ENCODE measurements at places on chromosomes 2 and 18.

- no peak for DNase-seq
Measured at GRCh38 chr2:60408811-60409530, 144.5 kb downstream of the BCL11A start.

DNA sequence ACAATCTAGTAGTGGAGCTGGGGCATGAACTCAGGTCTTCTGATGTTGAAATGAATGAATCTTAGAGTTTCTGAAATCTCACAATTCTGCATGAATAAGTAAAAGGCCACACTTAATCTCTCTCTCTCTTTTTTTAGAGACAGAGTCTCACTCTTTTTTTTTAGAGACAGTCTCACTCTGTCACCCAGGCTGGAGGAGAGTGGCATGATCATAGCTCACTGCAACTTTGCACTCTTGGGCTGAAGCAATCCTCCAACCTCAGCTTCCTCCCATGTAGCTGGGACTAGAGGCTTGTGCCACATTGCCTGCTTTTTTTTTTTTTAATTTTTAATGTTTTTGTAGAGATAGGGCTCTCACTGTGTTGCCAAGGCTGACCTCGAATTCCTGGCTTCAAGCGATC lies 68.9 kb upstream of the THOC1 start:
- DNase-seq = no peak

GRCh38 chr2:9336241-9336575 lies 87.1 kb downstream of the ITGB1BP1 start:
- DNase-seq = peak; percentile 4

- no peak for DNase-seq
Measured at GRCh38 chr18:76967721-76968472, 145.5 kb downstream of the ZNF236 start.

GRCh38 chr18:76528477-76529432 lies 33.7 kb upstream of the ZNF516 start:
- no peak for DNase-seq

DNA sequence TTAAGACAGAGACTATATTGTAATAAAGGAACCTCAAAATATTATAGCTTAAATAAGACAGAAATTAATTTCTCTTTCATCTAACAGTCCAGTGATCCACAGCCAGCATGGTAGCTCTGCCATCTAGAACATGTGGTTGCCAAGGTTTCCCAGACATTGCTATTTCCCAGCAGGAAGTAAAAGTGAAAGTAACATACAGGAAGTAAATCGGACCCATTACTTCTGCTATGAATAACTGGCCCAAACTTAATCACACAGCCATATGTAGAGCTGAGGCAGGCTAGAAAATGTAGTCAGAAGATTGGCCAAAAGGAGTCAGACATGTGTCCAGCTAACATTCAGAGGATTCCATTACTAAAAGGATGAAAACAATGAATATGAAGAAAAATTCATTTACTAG lies 71.0 kb downstream of the NOL4 start:
- DNase-seq = no peak
